Activated T-helper 2 cell treated with anti-CD3 and anti-CD28 coated beads, Interferon-gamma antibody, Interleukin-2, Interleukin-4, amounts not matched to agents 10 μg/mL and 5 μg/mL and 100 μg/mL, durations not matched to agents 14 hours and 24 hours and 36 hours (primary cell): ENCODE measurements at places on chromosomes 1 and 21. TPM values are rescaled to one million over a fixed set of nuclear protein-coding genes. Genes with fewer than 3 reads are reported as not detected.

DNA sequence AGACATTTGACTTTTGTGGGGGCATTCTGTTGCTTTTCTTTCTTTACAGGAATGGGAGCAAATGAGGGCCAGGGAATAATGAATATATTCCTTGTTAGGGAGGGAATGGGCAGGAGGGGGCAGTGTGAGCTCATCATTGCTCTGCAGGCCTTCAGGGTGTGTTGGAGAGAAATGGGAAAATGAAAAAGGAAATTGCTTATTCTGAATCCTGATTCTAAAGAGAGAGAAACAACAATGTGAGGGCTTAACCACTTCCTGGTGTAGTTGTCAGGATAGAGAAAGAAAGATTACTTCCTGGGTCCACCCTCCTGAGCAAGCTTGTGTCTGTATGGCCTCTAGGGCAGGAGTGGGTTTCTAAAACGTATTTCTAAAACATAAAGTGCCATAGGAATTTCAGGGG, 28.3 kb downstream of the VANGL2 start:
- DNase-seq: no peak

DNA sequence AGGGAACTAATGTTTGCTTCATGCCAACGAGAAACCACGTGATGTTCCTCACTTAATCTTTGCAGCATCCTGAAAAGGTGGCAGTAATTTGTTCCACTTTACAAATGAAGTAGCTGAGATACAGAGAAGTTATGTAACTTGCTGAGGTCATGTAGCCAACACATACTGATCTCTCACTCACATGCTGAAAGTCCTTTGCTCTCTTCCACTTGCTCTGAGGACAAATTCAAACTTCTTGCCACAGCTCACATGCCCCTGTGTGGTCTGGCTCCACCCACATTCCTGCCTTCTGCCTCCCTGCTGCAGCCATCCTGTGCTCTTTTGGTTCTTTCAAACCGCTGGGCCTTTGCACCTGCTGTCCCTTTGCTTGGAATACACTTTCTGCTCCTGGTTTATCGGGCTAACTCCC, 55.4 kb downstream of the TMCO4 start:
- DNase-seq: no peak

GRCh38 chr1:184025242-184025675, 12.3 kb downstream of the COLGALT2 start:
- DNase-seq: no peak

DNA sequence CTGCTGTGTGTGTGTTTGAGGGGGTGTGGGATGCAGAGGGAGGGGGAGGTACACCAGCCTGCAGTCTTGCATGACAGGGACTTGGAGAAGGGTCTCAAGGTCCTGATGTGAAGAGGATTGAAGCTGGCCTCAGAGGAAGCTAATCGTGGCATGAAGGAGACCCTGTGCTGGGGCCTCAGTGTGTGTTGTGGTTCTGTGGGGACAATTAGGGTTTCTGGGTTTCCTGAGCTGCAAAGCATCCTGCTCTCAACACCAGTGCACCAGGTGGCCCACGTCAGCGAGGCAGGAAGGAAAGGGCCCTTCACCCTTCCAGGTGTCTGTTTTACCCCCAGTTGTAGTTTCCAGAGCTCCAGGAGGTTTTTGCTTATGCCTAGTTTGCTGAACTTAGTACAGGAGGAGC, 52.8 kb downstream of the TENT5C start:
- peak; percentile 70 for DNase-seq

DNA sequence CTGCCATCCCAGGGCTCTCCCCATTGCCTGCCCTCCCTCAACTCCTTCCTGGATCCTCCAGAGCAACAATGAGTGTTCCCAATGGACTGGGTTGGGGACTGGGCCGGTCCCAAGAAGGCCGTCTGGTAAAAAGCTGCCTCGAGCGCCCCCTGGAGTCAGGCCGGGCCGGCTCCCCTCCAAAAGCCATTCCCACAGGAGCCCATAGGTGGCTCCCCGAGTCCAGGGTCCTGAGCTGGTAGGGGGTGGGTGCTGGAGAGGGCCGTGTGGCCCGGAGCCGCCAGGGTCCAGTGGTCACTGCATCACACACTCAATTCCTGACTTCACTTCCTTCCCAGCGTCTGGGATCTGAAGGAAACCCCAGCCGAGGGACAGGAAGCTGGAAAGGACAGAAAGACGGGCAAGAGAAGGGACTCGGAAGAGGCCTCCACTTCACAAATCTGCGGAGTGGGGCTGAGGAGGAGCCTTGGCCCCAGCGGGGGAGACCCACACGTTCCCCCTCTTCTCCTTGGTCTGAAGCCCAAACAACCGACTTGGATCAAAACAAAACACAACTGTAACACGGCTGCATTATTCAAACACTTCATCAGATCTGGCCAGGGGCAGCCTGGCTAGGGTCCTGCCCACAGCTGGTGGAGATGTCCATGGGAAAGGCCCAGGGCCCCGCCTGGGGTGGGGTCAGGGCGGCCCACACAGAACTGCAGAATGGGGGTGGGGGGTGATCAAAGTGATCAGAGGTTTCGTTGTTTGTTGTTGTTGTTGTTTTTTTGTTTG, 10.9 kb upstream of the ALDH4A1 start:
- peak; percentile 67 for DNase-seq

GRCh38 chr1:115364046-115364779, 26.2 kb upstream of the NGF start:
- no peak for DNase-seq

DNA sequence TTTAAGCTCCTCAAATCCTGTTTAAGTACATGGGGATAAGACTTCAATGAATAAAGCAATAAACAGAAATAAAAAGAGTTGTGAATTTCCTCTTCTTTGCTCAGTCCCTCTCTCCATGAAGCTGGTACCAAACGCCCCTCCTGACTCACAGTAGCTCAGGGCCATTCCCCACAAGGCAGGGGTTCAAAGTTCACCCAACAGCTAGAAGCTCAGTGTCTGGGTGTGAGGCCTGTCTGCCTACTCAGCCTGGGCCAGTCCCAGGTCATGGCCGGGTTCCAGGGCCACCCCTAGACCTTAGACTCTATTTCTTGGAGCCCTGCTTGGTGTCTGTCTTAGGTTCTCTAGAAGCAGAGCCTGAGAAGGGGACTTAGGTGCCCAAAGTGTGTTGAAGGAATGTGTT, 251.5 kb downstream of the GRIK3 start:
- no peak for DNase-seq

- DNase-seq: no peak
Measured at GRCh38 chr21:41846536-41846935, 32.6 kb downstream of the PRDM15 start.

GRCh38 chr1:1427820-1428148, 6.7 kb upstream of the ANKRD65 start:
- DNase-seq: no peak

DNA sequence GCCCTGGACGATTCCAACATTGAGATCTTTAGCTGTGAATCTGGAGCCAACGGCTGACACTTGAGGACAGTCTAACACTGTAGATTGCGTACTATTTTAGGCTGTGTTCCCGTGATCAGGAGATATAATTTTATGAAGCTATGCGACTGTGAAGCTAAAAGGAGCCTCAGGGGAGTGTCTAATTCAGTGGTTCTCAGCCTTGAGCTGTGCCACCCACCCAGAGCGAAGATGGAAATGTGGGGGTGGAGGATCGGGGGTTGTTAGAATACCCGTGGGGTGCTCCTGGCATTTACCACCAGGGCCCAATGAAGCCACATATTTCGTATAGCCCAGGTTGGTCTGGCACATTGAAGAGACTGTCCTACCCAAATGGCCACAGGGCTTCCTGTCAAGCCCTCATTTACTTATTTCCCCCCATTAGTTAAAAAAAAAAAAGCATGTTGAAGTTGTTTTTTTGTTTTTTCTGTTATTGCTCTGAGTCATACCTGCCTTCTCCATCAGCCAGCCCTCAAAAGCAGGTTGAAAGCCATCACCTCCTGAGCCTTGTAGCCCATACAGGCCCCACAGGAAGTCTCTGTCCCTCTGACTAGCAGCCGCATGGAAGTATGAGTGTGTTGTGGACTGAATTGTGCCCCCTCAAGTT, 141.7 kb downstream of the GALNT2 start:
- no peak for DNase-seq

DNA sequence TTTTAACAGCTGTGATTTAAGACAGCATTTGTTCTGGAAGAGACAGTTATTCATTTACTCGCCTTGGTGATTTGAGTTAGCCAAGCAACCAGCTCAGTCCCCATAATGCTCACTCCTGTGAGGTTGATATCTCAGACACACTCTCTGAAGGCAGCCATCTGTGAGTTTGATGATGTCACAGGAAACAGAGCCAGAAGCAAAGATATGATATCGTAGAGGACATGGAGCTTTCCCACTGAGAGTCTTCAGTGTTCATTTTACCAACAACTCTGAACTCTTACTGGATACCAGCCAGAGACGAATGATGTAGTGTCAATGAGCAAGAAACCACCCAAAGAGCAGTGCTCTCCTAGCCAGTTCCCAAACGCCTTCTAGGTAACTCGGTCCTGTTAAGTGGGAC, 219.4 kb downstream of the SLC35F3 start:
- no peak for DNase-seq

The FMO4 gene
- total RNA-seq: 1.5 and 1.8 TPM in 2 replicates

The THEM5 gene
- total RNA-seq: not detected in 2 replicates

The CYP2J2 gene
- 0.11 and 0.16 TPM in 2 replicates for total RNA-seq

The KDM5B gene
- total RNA-seq: 78.7 and 84.6 TPM in 2 replicates

The FAM151A gene
- not detected in 2 replicates for total RNA-seq

The PLPPR5 gene
- not detected in 2 replicates for total RNA-seq

The PHLDA3 gene
- total RNA-seq: 8.8 and 9.2 TPM in 2 replicates

The CYP4A22 gene
- total RNA-seq: not detected in 2 replicates

The SFT2D2 gene
- total RNA-seq: 106 and 119 TPM in 2 replicates

The C1orf146 gene
- total RNA-seq: not detected in 2 replicates
